ENCODE measurements at places on chromosomes 7 and 10.

GRCh38 chr10:31728698-31729224, 199.9 kb downstream of the ARHGAP12 start:
- no peak for DNase-seq

- DNase-seq: no peak
Observed at GRCh38 chr7:18531539-18531938, 36.0 kb downstream of the HDAC9 start.

DNA sequence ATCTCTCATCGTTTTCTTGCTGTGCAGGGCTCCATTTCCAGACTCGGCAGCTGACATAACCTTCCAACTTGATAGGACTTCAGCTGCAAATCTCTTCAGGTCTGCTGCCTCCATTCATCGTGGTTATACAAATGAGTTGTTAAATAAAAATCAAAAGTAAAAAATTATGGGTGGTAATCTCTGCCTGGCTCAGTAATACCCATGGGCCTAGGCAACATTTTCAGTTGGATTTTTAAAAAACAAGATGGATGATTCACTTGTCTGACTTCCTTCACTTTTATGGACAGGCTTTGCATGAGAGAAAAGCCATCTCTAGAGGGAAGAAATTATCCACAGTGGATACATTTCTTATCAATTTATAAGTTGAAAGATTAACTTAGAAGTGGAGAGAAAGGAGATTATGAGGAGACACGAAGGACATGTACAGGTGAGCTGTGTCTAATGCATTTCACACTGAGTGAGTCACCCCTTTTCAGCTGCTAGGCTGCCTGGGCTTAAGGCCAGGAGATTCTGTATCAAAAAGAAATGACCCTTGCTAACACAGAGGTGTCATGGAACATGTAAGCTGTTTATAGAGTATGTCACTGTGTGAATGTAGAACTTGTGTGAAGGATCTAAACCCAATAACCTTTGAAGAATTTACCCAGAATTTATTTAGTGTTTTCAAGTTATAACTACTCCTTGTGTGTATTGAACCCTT, 495.1 kb downstream of the AUTS2 start:
- DNase-seq: no peak

- no peak for DNase-seq
Observed at GRCh38 chr7:14501436-14501835, 401.1 kb downstream of the DGKB start.

GRCh38 chr10:4688601-4689000, 137.4 kb upstream of the AKR1E2 start:
- no peak for DNase-seq

DNA sequence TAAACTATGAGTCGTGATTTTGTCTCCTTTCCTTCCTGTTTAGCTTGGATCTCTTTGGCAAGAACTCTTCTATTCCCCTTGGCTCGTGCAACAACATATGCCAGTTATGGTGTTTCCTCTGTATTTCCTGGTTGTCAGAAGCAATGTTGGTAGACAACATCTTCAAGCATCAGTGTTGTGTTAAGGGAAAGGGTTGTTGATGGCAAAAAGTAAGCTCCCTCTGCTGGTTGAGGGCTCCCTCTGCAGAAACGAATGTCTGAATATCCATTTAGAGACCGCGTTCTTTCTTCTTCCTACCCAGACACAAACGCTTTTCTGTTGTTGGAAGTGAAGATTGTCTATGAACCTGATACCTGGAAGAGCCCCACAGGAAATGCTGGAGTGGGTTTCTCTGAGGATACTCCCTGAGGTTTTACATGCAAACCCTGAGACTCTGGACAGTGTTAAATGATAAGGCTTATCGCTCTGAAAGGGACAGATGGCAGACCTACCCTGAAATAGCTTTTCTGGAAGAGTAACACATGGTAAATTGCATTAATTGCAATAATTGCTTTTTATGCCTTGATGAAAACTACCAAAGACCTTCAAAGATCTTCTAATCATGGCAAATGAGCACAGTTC, 23.5 kb upstream of the C1QL3 start:
- no peak for DNase-seq

DNA sequence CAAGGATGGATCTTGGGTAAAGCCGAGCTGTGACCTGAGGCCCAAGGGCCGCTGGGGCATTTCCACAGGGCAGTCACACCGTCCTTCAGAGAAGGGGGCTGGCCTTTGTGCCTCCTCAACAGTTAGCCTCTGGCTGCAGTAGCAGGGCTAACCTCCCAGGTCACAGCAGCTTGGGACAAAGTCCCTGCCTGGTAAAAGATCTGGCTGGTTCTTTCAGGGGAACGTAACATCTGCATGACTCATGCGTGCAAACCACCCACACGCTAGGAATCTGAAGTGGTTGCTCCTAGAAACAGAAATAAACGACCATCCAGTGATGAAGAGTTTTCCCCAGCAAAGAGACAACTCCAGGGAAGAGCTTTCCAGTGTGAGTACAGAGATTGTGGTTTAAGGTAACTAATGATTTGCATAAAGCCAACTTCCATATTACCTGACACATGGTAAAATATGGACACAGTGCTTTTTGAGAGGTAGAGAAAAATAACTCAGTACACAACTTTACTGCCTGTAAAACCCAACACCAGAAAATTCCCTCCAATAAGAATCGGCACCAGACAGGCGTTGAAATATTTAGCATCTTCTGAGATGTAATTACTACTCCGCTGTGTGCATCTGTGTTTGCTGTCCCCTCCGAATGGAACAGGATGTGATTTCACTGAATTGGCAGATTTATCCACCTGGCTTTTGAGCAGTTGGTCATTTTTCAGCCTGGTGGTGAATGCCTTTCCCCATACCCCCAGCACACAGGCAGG, 84.9 kb upstream of the ADRB1 start:
- DNase-seq: no peak

DNA sequence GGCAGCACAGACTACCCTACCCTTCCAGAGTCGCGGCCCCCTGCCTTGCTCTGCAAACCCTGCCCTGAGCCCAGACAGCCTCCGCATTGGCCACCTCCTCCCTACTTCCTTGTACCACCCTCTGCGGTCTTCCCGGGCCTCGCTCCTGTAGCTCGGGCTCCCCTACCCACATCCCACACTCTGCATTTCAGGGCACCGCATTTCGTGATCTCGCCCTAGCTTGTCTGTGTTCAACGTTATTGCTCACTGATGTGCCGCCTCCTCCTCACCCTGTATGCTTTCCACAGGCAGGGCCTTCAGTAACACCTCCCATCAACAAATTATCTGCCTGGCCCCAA, 6.6 kb downstream of the PDIA4 start:
- DNase-seq: no peak

DNA sequence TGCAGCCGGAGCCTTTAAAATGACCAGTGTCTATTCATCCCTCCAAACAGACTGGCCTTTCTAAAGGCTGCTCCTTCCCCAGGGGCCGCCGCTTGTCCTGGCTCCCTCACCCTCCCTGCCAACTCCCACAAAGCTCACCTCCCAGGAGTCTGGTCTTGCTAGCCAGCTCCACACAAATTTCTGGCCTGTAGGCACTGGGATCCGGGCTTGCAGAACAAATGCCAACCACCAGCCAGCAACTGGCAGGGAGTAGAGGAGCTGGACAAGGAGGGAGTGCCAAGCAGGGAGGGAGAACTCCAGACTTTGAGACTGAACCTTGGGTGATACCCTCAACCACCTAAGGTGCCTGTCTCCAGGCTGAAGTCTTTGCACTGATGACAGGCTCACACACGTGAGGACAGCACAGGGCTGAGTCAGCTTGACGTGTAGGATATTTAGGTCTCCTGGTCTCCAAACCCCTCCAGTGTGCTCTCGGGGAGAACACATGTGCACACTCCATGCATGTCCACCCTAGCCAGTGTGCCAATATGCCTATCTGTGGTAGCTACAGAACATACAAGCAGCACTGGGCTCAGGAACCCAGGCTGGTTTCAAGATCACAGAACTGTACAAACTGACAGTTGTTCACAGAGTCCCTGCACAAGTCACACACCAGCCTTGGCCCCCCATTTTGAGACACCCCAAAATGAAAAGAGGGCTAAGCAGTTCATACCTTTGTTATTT, 6.0 kb downstream of the PAX2 start:
- no peak for DNase-seq

DNA sequence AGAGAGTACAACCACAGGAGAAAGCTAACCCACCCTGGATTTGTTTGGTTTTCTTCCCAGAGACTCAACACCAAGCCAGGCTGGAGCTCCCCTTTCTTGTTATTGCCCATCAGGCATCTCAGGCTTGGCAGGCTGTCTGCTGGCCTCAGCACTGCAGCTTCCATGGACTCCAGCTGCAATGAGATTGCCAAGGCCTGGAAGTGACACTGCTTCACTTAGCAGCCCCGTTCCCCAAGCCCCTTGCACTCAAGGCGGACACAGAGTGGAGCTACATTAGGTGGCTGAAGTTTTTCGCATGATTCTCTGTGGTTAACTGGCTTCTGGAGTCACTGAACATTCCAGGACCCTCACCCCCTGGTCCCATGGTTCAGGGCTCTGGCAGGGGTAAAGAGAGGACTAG, 163.1 kb upstream of the GDF10 start:
- DNase-seq: no peak

GRCh38 chr10:96337106-96337505, 21.7 kb downstream of the OPALIN start:
- no peak for DNase-seq

DNA sequence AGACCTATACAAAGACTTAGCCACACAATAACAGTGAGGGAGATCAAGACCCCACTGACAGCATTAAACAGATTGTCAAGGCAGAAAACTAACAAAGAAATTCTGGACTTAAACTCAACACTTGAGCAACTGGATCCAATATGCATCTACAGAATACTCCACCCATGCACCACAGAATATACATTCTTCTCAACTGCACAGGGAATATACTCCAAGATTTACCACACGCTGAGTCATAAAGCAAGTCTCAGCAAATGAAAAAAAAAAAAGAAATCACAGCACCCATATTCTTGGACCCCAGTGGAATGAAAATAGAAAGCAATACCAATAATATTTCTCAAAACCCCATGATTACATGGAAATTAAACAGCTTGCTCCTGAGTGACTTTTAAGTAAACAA, 680.2 kb downstream of the PCDH15 start:
- DNase-seq: no peak

GRCh38 chr7:69342154-69342884, 256.0 kb upstream of the AUTS2 start:
- no peak for DNase-seq

- no peak for DNase-seq
Observed at GRCh38 chr10:28970231-28970630, 292.9 kb downstream of the BAMBI start.

- DNase-seq: no peak
Observed at GRCh38 chr10:6037422-6037821, 24.7 kb downstream of the IL2RA start.

- DNase-seq: no peak
Observed at GRCh38 chr7:18306696-18307095, 188.9 kb upstream of the HDAC9 start.

DNA sequence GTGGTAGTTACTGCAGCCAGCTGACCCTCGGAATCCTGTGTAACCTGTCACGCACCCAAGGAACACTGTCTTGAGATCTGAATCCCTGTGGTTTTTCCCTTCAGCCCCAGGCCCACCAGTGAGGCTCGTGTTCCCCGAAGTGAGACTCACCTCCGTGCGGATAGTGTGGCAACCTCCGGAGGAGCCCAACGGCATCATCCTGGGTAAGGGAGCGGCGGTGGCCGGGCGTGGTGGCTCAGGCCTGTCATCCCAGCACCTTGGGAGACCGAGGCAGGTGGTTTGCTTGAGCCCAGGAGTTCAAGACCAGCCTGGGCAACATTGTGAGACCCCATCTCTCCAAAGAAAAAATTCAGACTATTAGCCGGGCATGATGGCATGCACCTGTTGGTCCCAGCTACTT, 549.9 kb upstream of the FOXK1 start:
- DNase-seq: no peak

DNA sequence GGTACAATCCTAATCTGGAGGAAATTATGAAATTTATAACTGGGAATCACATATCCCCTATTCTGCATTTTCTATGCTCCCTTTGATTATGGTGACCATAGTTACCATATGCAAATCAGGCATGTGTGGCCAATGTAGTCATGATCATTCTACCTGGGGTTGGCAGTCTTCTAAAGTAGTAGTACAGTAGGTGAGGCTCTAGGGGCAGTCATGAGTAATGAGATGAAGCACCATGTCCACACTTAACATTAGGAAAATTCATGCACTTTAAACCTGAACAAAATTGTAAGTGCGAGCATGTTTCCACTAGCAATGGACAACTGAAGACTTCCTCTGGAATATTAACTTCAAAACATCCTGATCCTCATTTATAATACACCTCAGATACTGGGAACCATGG, 545.9 kb downstream of the SUGCT start:
- no peak for DNase-seq

DNA sequence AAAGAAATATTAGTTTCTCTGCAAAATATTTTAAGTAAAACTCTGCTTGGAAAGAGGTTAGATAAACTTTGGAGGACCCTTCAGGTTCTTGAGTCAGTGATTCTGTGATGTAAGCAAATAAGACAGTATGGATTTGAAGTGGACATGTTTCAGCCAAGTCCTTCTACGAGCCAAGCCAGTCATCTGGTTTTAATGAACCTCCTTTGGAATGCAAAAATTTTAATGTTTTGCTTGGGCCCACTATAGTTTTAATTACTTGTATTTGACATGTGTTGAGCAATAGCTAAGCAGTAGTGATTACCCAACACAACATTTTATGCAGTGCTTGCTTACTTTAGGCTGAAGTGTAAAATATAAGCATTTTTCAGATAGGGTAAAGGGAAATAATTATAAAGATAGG, 296.3 kb upstream of the SEMA3D start:
- DNase-seq: no peak

DNA sequence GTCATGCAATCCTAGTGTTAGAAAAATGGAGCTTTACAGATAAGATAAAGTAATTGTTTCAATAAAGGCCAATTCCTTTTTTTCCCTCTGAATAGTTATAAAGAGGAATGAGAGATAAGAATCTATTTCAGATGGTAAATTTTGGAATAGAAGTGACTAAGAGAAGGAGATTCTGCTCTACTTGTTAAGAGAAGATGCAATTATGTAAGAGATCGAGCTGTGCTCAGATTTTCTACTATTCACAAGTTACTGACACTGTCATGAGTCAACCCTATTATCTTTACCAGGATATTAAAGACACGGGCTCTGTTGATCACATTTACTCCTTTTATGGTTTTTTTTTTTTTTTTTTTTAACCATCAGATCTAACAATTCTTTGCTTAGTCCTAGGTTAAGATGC, 511.3 kb downstream of the ARL4A start:
- DNase-seq: no peak

All from memory B cell (primary cell).